ENCODE measurements at places on chromosomes 4 and X. TPM values are rescaled to one million over a fixed set of nuclear protein-coding genes. Genes with fewer than 3 reads are reported as not detected.
A peak's percentile ranks its signal among the peaks of the same experiment; 100 is the strongest.

The FABP2 gene
- not detected for total RNA-seq

DNA sequence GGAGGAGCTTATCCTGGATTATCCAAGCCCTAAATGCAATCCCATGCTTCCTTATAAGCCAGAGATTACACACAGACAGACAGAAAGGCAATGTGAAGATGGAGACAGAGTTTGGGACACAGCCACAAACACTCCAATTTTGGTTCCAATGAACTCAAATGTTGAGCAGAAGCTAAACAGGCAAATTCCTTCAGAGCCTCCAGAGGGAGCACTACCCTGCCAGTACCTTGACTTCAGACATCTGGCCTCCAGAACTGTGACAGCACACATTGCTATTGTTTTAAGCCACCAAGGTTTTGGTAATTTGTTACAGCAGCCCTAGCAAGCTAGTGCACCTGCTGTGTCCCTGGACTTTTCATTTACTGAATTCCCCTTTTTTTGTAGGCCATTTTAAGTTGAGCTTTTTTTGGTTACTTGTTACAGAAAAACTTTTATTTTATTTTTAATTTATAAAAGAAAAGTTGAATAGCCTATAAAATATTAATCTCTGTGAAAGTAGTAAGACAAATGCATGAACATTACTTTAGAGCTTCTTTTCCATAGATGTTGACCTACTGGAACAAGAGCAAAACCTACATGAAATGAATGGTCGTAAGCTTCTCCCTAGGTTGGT is 33.4 kb upstream of the SRD5A3 start:
- DNase-seq, result peak; percentile 16

- peak; percentile 47 for DNase-seq
Observed at GRCh38 chrX:129759576-129760061, 20.1 kb upstream of the SASH3 start.

The CXCL5 gene
- total RNA-seq, result 52.8 TPM

All from lung (tissue), 17 donors.